Activated naive CD4-positive, alpha-beta T cell treated with Interleukin-2 at 50 U/mL for 16 hours (primary cell): ENCODE measurements at places on chromosomes 16 and 17.

GRCh38 chr17:50956750-50957523, 90.8 kb upstream of the TOB1 start:
- peak; percentile 66 for DNase-seq

DNA sequence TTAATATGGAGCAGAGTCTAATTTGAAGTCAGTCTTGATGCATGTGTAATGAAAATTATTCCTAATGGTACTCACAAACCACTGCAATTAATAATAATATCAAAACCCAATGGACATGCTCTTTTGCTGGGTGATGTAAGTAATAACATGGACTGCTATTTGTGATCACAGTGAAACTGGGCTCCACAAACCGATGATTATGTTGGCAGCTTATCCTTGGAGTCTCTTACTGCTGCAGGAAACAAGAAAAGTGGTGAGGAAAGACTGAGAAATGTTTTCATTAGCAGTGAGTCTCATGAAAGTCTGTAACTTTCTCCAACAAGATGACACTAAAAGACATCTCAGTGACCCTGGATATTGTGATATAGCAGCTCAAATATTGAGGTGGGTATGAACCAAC, 45.2 kb downstream of the TMEM100 start:
- no peak for DNase-seq

DNA sequence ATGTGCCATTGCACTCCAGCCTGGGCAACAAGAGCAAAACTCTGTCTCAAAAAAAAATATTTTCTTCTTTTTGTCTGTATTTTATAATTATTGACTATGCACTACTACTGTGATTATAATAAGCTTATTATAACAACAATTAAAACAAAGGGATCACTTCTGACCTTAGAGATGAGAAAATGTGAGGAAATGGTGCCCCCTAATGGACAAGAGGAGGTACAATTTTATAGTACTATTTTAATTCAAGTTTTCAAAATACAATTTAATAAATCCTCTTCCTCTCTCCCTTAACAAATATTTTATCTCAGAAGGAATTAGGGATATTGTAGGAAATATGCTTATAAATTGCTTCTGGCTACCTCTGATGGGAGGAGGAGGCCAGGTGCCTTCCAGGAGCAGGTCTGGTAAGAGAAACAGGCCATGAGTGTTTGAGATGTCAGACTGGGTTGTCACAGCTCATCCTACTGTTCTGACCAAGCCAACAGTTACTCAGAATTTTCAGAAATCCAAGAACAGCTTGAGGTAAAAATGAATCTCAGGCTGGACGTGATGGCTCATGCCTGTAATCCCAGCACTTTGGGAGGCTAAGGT, 14.0 kb downstream of the VPS53 start:
- DNase-seq = no peak

- DNase-seq = no peak
These were observed 26.8 kb downstream of the EFCAB5 start for GRCh38 chr17:29968271-29968670.

DNA sequence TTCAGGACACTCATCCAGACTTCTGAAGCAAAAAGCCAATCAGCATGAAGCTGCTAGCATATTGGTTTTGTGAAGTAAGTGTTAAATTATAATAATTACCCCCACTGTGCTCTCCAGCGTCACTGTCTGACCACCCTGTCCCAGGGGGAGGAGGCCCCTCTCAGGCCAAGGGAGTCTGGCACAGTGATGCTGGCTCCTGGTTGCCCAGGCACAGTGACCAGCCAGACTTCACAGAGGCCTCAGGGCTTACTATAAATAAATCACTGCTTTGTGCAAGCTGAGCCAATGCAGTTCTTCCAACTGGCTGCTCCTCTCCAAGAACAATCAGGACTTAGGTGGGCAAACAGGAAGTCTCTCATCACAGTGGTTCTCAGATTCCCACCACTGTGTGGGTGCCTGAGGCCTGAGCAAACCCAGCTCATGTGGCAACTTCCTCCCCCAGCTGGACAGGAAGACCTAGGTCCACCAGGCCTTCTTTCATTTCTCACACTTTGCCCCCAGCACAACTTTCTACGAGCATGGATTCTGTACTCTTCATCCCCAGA, 1.7 kb upstream of the DBNDD1 start:
- DNase-seq = no peak

DNA sequence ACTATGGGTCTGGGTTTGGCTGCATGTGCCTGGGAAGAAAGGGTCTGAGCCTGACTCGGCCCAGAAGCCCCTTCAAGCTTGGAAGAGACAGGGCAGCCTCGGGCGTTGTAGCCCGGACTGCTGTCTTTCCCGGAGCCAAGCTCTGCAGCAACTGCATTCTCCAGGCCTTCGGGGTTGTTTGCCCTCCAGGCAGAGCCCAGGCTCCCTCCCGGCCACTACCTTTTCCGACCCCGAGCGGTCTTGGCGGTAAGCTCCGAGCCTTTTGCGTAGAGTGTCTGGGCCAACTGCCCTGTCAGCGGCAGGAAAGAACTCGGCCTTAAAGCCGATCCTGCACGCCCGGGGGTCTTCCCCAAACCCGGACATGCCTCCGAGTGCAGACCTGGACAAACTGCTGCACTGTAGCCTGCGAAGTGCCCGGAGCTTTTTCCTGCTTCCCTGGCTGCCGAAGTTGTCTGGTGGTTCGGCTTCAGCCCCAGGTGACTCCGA, 1.3 kb downstream of the LHX1 start:
- DNase-seq = peak; percentile 9

DNA sequence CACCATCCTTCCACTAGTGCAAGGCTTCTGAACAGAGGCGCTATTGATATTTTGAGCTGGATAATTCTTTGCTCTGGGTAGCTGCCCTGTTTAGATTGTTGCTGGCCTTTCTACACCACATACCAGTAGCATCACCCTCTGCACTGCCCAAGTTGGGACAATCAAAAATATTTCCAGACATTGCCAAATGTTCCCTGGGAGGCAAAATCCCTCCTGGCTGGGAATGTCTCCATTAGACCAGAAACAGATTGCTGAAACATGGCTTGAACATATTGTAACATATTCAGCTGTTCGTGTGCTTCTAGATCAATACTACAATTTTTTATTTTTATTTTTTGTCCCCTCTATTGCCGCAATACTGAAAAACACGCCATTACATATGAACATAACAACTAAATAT, 174.6 kb downstream of the ABCA8 start:
- DNase-seq = no peak

DNA sequence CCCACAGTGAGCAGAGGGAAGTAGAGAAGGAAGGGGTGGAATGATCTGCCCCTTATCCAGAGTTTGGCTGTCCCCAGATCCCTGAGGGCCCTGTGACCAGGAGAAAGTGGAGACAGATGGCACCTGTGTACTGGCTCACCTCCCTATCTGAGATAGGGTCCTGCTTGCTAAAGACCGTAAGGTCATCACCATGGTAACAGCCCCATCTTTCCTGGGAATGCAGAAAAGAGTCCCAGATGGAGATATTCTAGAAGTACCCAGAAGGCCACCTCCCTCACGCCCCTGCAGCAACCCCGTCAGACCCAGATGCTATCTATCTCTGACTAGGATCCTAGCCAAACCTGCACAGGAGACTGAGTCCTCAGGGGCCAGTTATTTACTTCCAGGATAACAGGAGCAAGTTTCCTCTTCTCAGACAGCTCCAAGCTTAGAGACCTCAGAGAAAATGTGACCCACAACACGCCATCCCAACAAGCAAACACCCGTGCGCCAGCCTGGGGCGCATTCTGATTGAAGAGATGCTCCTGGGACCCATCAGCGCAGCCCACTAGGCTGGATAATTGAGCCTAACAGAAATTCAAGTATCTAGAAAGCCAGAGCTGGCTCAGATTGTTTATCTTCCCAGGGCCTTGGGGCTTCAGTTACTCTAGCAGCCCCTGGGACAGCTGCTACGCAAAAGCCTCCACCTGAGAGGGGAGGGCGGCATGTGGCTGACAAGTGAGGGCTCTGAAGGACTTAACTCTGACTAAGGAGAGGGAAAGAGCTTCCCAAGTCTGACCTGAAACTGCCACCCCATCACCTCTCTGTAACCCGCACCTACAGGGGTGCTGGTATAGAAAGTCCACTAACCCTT, 1.9 kb downstream of the ORMDL3 start:
- DNase-seq = no peak

DNA sequence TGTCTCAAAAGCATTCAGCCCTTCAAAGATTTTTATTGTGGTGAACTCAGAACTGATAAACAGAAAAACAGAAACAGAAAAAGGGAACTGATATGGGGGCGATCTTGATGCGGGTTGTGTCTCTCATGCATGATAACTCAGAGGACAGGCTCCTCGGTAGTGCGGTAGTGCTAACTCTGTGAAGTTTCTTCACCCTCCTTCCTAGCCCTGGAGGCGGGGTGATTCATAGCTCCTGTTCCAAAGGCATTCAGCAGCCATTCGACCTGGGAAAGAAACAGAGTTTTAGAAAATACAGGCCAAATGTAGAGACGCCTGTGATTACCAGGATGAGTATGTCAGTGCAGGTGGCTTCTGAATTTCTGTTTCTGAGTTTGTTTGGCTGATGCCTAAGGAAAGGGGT, 5.5 kb upstream of the MAF start:
- peak; percentile 68 for DNase-seq

- DNase-seq = peak; percentile 37
These were observed at the start of gene DNAI2 for GRCh38 chr17:74274060-74274708. Gene DNAI2, plus strand, starts transcription at chr17:74274234. Its CDS starts 7,584 bp downstream, at chr17:74281818.

DNA sequence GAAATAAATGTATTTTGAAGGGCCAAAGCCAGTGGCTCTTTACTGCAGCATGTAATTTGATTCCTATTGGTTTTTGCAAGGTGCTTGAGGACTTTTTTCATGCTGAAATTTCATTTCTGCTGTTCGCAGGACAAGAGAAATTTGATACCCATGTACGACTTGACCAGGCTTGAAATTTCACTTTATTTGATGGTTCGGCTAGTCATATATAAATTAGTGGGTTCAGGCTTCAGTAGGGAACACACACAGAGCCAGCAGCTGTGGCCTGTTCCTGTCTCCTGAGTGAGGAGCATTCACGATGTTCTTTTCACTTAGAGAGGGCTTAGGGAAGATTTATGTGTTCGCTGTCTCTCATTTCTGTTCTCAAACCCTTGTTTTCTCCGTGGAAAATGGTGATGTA, 258.4 kb upstream of the CACNG5 start:
- no peak for DNase-seq

- DNase-seq = no peak
These were observed 80.9 kb upstream of the CREBBP start for GRCh38 chr16:3961449-3961849.

DNA sequence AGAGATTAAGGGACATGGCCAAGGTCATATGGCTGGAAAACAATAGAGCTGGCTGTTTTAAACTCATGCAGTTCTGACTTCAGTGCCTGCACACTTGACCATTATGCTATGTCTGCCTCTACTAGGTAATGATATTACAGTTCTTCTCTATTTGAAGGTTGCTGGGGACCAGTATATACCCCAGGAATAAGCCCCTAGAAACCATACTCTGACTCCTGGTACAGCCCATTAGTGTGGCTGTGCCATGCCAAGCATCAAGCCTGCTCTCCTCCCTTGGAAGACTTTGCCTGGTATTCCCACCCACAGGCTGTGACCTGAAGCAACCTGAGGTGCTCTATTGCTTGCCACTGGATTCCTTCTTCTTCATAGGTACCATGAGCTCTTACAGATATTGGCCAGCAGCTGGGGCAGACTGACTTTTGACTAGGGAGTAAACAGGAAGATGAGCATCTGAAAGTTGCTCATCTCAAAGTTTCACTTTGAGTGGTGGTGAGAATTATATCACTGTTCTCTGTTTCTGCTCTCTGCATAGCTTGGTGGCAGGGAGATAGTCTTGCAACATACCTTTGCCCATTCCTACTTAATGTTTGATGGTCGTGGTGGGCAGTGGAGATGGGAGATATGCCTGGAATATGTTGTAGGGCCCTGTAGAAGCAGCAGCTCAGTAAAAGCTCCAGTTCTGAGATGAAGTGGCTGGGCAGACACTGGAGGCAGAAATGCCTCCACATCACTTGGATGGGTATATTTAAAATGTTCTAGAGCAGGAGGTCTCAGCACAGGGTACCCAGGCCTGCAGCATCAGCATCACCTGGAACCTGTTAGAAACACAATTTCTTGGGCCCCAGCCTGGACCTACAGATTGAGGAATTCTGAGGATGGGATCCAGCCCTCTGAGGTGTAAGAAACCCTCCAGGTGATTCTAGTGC, 274.7 kb downstream of the HS3ST4 start:
- no peak for DNase-seq

DNA sequence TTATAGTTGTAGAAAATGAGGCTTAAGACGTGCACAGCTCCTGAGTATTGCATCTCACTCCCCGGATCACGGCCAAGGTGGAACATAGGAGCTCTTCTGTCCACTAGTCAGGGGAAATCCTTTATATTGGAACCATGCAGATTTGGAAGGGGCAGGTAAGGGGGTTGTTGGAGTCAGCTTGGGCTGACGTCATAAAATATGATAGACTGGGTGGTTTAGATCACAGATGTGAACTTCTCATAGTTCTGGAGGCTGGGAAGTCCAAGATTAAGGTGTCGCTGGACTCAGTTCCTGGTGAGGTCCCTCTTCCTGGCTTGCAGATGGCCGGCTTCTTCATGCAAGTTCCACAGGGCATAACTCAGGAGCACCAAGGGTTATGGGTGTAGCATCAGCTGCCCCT, 5.6 kb downstream of the CACNG4 start:
- no peak for DNase-seq

GRCh38 chr17:17770632-17771044, 66.1 kb downstream of the SREBF1 start:
- no peak for DNase-seq

DNA sequence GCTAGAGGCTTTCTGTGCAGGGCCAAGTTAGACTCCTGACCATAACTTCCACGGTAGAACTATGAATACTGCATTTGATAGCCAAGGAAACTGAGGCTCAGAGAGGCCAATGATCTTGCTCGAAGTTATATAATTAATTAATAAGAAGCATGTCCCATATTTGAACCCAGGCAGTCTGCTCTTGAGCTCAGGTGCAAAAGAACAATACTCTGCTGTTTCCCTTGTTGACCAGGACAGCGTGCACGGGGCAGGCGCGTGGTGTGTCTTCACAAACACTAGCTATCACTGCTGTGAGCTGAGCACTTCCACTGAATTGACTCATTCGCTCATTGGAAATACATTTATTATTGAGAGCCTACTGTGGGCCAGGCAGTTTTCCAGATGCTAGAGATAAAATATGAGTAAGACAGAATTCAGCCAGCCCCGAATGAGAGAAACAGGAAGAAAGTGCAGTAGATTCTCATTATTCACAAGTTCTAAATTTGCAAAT, 1.6 kb downstream of the CHD9 start:
- DNase-seq = no peak

GRCh38 chr17:59165933-59166342, 10.4 kb downstream of the PRR11 start:
- peak; percentile 49 for DNase-seq

- no peak for DNase-seq
These were observed 204.4 kb upstream of the HS3ST3A1 start for GRCh38 chr17:13806092-13806491.

DNA sequence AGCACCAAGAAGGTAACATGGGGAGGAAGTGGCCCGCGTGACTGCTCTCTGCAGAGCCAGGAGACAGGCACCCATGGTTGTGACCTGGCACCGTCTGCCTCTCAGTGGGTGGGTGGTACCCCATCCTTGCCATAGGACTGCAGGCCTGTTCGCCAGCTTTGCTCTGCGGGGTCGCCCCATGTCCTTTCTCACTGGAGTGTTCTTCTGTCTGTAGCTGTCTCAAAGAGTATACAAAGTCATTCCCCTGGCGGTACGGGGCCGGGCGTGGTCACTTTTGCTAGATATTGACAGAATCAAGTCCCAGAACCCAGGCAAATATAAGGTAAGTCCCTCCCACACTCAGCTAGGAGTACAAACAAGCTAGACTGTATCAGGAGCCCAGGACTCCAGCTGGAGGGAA, 6.0 kb downstream of the TBC1D26 start:
- DNase-seq = no peak
